Activated naive CD8-positive, alpha-beta T cell treated with anti-CD3 and anti-CD28 coated beads for 36 hours (primary cell): ENCODE measurements at places on chromosomes 1 and 21. TPM values are rescaled to one million over a fixed set of nuclear protein-coding genes. Genes with fewer than 3 reads are reported as not detected.

- no peak overlapping the region for H3K27ac ChIP-seq
- peaks cover 11% of the 10 kb centered on the region for H3K27me3 ChIP-seq
- H3K4me3 ChIP-seq: no peak overlapping the region
- no peak for DNase-seq
These were observed 203.0 kb downstream of the PLPP3 start for GRCh38 chr1:56376188-56376984.

DNA sequence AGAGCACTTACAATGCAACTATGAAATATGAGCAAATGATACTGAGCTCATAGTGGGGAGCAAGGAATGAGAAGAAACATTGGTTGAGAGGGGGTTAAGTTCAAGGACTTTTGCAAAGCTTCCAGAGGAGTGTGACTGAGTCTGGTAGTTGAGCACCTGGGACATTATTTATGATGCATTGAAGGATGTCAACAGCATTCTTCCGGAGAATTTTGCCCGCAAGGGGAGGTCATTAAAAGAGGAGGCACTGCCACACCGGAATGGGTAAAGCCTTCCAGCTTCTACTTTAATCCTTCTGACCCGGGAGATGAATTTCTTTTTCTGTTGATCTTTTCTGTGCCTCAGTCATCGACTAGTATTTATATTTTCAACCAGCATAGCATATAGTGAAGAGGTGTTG lies 208.4 kb upstream of the CAMK1G start:
- H3K4me3 ChIP-seq: no peak overlapping the region
- peaks cover 7% of the 10 kb centered on the region for H3K27me3 ChIP-seq
- H3K27ac ChIP-seq: no peak overlapping the region
- H3K36me3 ChIP-seq: no peaks in the 10 kb centered on the region

GRCh38 chr1:114330451-114330983 lies 176.8 kb upstream of the SYT6 start:
- peaks cover 42% of the 10 kb centered on the region for H3K4me1 ChIP-seq
- no peak overlapping the region for H3K4me3 ChIP-seq
- DNase-seq: no peak
- no peaks in the 10 kb centered on the region for H3K36me3 ChIP-seq

DNA sequence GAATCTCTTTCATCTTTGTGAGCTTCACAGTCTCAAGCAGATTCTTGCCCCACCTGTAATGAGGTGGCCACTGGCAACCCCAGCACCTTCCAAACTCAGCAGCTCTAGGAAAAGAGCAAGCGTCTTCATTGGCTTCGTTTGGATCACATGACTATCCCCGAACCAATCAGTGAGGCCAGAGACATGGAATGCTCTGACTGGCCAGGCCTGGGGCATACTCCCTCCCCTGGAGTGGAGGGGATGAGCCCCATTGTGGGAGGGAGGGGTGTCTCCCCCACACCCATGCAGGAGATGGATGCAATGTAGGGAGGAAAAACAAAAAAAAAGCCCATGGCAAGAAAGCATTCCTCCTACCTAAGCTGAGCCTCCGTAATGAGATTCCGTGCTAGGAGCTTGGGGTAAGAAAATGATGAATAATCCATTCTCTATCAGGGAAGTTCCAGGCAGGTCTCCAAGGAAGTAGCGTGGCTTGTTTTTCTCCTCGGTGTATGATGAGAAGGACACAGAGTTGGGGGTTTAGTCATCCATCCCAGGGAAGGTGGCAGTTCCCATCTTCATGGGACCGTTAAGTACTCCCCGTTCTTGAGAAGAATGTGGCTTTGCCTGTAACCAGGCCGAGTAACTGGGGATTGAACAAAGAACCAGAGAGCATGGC lies 32.7 kb downstream of the FHAD1 start:
- no peaks in the 10 kb centered on the region for H3K4me1 ChIP-seq
- H3K27me3 ChIP-seq: peaks cover 15% of the 10 kb centered on the region
- no peak overlapping the region for H3K4me3 ChIP-seq
- no peak for DNase-seq
- H3K36me3 ChIP-seq: no peaks in the 10 kb centered on the region

- H3K27ac ChIP-seq: peak within 1 kb of the TSS; percentile 96
- H3K36me3 ChIP-seq: peaks cover 36% of the 10 kb centered on the region
- DNase-seq: peak; percentile 70
- H3K27me3 ChIP-seq: peaks cover 32% of the 10 kb centered on the region
- H3K4me1 ChIP-seq: peaks cover 46% of the 10 kb centered on the region
These were observed at the start of gene IL12RB2 for GRCh38 chr1:67307251-67308060. Gene IL12RB2 (plus strand): TSS chr1:67307873. CDS start chr1:67320369, 12,496 bp downstream.

DNA sequence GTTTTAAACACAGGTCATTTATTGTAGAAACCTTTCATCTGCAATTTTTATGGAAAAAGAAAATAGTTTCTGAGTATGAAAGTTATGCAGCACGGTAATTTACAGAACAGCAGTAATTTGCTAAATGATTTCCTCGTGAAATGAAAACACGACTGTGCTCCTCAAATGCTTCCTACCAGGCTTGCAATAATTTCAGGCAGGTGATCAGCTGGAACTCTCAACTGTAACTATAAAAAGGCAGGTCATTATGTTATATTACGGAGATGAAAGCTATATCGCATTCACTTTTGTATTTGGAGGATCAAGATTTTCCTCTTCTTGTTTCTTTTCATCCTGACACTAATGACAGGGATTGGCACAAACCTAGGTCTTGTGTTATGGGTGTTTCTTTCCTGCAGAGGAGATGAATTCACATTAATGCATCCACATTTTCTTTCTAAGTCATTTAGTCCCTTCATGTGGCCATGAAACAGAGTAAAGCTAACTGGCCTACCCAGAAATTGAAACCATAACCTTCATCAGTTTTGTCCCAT lies 57.4 kb downstream of the SAMSN1 start:
- H3K27me3 ChIP-seq: no peaks in the 10 kb centered on the region
- H3K27ac ChIP-seq: peak overlapping the region; percentile 93
- no peak for DNase-seq
- H3K4me3 ChIP-seq: no peak overlapping the region
- peaks cover 66% of the 10 kb centered on the region for H3K4me1 ChIP-seq

DNA sequence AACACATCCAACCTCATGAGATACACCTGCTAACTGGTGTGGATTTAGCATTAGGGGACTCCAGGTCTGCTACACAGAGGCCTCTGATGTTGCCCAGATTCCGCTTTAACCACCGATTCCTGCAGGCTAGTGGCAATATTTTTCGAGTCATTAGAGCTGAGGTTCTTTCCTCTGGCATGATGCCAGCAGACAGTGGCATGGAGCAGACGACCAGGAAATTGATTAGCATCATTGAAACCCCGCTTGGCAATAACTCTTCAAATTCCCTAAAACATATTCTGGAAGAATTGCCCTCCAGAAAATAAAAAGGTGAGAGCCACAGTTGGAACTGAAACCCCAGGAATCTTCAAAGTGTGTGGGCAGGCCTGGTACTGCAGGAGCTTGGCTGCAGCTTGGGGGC lies 28.4 kb upstream of the ETV3 start:
- no peaks in the 10 kb centered on the region for H3K36me3 ChIP-seq
- no peak for DNase-seq
- no peak overlapping the region for H3K27ac ChIP-seq
- H3K4me1 ChIP-seq: no peaks in the 10 kb centered on the region
- no peak overlapping the region for H3K4me3 ChIP-seq

- no peaks in the 10 kb centered on the region for H3K36me3 ChIP-seq
- H3K27ac ChIP-seq: no peak overlapping the region
- no peak overlapping the region for H3K4me3 ChIP-seq
- DNase-seq: no peak
- peaks cover 8% of the 10 kb centered on the region for H3K27me3 ChIP-seq
These were observed 57.4 kb downstream of the ZNF648 start for GRCh38 chr1:182003953-182004586.

DNA sequence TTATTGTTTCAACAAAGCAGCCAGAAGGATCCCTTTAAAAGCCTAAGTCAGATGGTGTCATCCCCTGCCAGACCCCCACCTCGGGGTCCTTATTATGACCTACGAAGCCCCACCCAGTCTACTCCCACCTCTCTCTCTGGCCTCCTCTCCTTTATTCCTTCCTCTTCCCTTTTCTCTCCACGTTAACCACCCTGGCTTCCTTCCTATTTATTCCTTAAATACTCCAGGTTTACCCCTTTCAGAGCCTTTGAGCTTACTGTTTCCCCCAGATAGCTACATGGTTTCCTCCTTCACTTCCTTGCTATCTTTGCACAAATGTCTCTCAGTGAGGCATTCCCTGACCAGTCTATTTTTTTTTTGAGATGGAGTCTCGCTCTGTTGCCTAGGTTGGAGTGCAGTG lies 12.0 kb upstream of the SLC9A1 start:
- no peak overlapping the region for H3K27ac ChIP-seq
- H3K36me3 ChIP-seq: no peaks in the 10 kb centered on the region
- H3K27me3 ChIP-seq: no peaks in the 10 kb centered on the region
- no peak overlapping the region for H3K4me3 ChIP-seq
- H3K4me1 ChIP-seq: no peaks in the 10 kb centered on the region

DNA sequence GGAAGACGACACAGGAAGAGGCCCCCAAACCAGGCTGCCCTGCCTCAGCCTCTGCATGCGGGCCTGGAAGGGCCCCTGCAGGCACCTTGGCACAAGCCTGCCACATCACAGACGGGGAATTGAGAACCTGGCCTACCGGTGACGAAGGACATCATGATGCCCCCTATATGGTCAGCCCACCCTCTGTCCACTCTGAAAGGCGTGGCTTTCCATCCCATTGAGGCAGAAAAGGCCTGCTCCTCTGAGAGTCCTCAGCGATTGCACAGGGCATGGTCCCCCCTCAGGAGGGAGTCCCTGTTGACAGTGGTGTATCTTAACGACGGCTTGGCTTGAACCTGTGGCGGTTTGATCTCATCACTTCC lies 11.4 kb downstream of the KRTAP10-1 start:
- H3K4me1 ChIP-seq: no peaks in the 10 kb centered on the region
- H3K27me3 ChIP-seq: no peaks in the 10 kb centered on the region
- no peak for DNase-seq

- peaks cover 4% of the 10 kb centered on the region for H3K4me1 ChIP-seq
- no peak overlapping the region for H3K27ac ChIP-seq
- DNase-seq: peak; percentile 55
- H3K27me3 ChIP-seq: no peaks in the 10 kb centered on the region
These were observed 3.7 kb upstream of the FNDC7 start for GRCh38 chr1:108708691-108709660.

DNA sequence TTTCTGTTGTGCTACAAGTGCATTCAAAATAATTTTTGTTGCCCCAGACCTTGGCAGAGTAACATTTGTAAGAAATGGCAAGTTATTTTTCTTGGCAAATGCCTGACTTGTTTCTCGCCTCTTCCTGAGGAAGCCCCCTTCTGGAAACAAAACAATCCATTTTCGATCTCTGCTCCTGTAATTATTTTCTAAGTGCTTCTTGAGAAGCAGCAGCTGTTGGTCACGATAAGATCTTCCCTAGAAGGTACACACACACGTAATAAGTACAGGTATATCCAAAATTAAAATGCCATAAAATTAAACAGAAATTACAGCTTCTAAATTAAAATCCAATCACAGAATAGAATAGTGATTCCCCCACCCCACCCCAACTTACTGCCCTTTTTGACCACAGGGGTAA lies 47.3 kb downstream of the LPGAT1 start:
- no peak overlapping the region for H3K27ac ChIP-seq
- H3K36me3 ChIP-seq: no peaks in the 10 kb centered on the region
- H3K27me3 ChIP-seq: no peaks in the 10 kb centered on the region
- H3K4me3 ChIP-seq: no peak overlapping the region
- H3K4me1 ChIP-seq: peaks cover 3% of the 10 kb centered on the region
- no peak for DNase-seq

- DNase-seq: no peak
- no peaks in the 10 kb centered on the region for H3K36me3 ChIP-seq
- no peaks in the 10 kb centered on the region for H3K4me1 ChIP-seq
- H3K27ac ChIP-seq: no peak overlapping the region
These were observed 13.5 kb downstream of the DIRAS3 start for GRCh38 chr1:68036946-68037345.

GRCh38 chr1:92953491-92953890 lies 7.8 kb downstream of the DIPK1A start:
- H3K4me3 ChIP-seq: peak overlapping the region; percentile 35
- H3K27me3 ChIP-seq: no peaks in the 10 kb centered on the region
- peaks cover 53% of the 10 kb centered on the region for H3K4me1 ChIP-seq
- peak overlapping the region; percentile 69 for H3K27ac ChIP-seq
- DNase-seq: peak; percentile 44

DNA sequence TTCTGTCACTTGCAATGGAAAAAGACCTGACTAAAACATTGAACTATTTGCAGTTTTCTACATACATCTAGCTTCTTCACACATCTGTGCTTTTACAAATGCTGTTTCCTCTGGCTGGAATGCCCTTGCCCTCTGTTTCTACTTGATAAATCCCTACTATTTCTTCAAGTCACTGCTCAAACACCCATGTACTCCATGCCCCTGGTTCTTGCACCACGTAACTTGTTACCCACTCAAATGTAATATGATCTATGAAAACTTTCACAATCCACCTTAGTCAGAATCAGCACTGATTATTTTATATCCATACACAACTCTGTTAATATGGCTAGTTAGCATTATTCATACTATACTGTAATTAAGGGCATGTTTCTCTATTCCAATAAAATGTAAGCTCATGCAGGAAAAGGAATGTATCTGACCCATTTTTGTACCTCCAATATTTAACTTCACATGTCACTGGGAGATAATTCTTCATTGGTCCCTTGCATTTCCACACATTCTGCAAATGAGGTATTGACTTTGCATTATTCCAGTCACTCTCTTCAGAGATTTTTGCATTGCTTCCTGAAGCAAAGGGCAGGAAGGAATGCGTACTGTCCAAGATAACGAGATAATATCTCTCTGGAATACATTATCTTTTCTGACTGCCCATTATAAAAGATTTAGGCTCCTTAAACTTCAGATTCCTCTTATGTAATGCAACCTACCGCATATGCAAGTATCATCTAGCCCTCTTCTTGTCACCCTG lies 158.3 kb downstream of the COL24A1 start:
- no peak for DNase-seq
- H3K27ac ChIP-seq: no peak overlapping the region
- no peaks in the 10 kb centered on the region for H3K27me3 ChIP-seq
- H3K4me1 ChIP-seq: no peaks in the 10 kb centered on the region
- H3K36me3 ChIP-seq: no peaks in the 10 kb centered on the region

The MIER1 gene
- total RNA-seq: 52.9 TPM

The CD1E gene
- not detected for total RNA-seq

The MYCL gene
- total RNA-seq: 0.08 TPM

The AGBL4 gene
- total RNA-seq: 0.14 TPM

The UMODL1 gene
- not detected for total RNA-seq

The DENND2C gene
- 0.50 TPM for total RNA-seq

The TEX38 gene
- not detected for total RNA-seq

The HCN3 gene
- total RNA-seq: 1.5 TPM

The FALEC gene
- not detected for total RNA-seq

The SCCPDH gene
- 46.3 TPM for total RNA-seq

The PIGV gene
- total RNA-seq: 20.8 TPM

The LPAR3 gene
- 1.4 TPM for total RNA-seq

The TENT5C gene
- total RNA-seq: 4.2 TPM

The TTC22 gene
- 5.3 TPM for total RNA-seq

The ASTN1 gene
- not detected for total RNA-seq

The TSPAN2 gene
- 0.16 TPM for total RNA-seq

The OR2W3 gene
- total RNA-seq: not detected
